ENCODE measurements at places on chromosomes 5 and 9. TPM values are rescaled to one million over a fixed set of nuclear protein-coding genes. Genes with fewer than 3 reads are reported as not detected.

GRCh38 chr5:132013711-132014110, 2.3 kb upstream of the ACSL6 start:
- no peak for DNase-seq

- no peak for DNase-seq
Measured at GRCh38 chr9:92292338-92293074, 991 bp downstream of the IARS1 start.

GRCh38 chr9:107932046-107932445, 442.5 kb upstream of the KLF4 start:
- DNase-seq, result no peak

GRCh38 chr9:83775932-83776331, 41.6 kb downstream of the GKAP1 start:
- DNase-seq, result no peak

DNA sequence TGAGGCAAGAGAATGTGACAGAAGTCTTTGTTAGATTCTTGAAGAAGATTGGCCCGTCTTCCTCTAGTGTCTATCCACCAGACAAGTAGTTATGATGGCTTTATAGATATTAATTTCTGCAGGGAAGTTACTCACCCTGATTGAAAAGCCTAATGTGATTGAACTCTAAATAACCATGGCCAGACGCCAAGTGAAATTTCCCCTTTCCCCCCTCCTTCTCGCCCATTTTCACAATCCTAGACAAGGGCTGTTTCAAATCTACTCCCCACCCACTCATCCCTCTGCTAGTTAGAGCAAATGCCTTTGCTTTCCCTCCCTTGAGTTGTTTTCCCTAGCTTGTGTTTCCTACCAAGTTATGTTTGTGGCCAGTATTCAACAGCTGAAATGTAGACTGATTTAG, 182.5 kb downstream of the TMEM167A start:
- no peak for DNase-seq

- DNase-seq, result no peak
Measured at GRCh38 chr9:109378316-109378715, 57.5 kb upstream of the EPB41L4B start.

DNA sequence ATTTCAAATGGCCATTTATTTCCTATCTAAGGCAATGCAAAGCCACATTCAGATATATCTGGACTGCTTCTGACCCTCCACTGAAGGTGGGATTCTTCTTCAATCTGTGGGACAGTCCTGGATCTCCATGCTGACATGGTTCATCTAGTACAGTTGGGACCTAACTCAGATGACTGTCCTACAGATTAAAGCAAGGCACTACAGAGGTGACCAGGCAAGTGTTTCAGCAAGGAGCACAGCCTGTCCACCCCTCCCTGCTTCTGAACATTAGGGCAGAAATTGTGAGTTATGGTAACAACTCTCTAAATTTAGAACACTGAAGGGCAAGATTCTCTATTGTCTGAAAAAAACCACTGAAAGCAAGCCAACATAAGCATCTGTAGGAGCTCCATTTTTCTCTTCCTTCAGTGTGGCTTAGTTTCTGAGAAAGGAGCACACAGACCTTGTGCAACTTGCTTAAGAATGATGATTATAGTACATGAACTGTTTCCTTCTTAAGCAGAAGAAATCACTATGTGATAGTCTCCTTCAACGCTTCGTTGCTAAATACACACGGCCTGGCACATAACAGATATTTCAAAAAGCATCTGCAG, 62.9 kb upstream of the BARX1 start:
- no peak for DNase-seq

- no peak for DNase-seq
Measured at GRCh38 chr5:33146881-33147280, 293.9 kb upstream of the TARS1 start.

DNA sequence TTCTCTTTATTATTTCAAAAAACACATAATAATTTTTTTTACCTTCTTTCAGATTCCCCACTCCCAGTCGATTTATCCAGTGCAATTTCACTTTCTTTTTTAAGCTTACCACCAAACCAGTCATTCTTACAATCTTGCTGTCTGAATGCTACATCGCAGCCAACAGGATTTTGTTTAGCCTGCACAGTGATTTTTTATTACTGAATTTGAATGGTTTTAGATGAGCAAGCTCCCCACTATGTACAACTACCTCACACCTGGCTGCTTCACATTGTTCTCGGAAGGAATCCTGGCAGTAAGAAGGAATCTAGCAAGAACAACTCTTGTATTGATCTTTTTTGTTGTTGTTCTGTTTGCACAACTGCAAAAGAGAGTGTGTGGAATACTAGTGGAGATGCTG, 668.1 kb upstream of the WWC1 start:
- DNase-seq, result no peak

GRCh38 chr9:84703793-84704192, 34.3 kb downstream of the NTRK2 start:
- no peak for DNase-seq

DNA sequence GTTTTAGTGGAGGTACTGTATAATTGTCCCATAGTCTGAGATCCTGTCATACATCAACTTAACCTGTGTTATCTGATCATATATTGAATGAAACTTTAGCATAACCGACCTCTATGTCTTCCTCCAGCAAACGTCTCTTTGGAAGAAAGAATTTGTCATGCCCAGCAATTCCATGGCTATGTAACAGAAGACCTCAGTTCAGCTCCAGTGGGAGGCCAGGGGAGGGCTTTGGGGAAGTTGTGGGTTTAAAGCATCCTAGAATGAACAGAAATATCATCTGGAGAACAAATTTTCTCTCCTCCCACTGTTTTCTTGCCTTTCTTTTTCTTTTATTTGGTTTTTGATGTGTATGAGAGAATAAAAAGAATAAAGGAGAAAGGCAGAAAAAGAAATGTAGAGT, 164.5 kb downstream of the GAS1 start:
- DNase-seq, result no peak

DNA sequence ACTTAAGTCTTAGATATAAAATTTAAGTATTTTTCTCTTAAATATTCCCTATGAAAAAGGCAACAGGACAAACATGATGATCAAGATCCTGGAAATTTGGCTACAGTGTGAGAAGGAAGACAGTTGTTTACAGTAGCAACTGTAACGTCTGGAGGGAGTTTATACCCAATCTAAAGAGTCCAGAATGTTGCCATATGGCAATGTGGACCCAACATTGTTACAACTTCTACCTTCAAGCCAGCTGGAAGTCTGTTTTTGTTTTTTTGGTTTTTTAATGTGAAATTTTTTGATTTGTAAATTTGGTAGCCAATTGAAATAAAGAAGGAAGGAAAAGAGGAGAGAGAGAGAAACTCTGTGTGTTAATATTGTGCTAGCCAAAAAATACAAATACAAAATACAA, 233.4 kb downstream of the CHSY3 start:
- DNase-seq, result no peak

DNA sequence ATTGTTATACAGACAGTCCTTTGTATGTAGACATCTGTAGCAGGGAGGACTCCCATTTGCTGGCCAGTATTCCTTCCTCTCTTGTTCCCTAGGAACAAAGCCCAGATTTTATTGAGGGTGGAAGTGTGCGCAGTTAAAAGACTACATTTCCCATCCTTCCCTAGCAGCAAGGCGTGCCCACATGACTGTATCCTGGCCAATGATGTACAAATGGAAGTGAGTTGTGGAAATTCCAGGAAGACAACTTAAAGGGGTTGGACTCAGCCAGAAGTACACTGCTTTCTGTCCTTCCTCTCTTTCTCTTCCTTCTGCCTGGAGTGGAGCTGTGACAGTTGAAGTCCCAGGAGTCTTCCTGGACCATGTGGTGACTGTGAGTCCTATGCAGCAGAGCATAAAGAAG, 89.0 kb downstream of the HRH2 start:
- DNase-seq, result no peak

GRCh38 chr5:127878174-127878750, 175.1 kb downstream of the CCDC192 start:
- peak; percentile 60 for DNase-seq

- no peak for DNase-seq
Measured at GRCh38 chr9:69283003-69283402, 42.0 kb upstream of the ENTREP1 start.

- DNase-seq, result no peak
Measured at GRCh38 chr5:93600409-93601070, 17.5 kb downstream of the NR2F1 start.

- no peak for DNase-seq
Measured at GRCh38 chr9:114348906-114349482, 19.3 kb downstream of the ORM2 start.

- no peak for DNase-seq
Measured at GRCh38 chr9:71665247-71665646, 103.1 kb downstream of the CEMIP2 start.

DNA sequence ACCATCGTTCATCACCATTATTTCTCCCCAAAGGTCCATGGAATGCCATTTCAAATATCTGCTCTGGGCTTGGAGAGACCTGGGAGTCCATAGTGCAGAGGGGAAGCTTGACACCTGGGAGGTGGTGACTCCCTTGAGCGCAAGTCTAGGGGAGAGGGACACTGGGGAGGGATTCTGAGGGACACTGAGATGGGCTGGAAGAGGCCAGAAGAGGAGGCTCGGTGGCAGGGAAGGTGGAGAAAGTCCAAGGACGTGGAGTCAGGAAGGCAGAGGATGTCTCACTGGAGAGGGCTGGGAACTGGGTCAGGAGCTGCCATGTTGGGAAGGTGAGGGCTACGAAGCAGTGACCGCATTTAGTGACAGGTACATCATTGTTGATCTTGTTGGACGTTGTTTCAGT, 160.3 kb upstream of the MVB12B start:
- DNase-seq, result no peak

DNA sequence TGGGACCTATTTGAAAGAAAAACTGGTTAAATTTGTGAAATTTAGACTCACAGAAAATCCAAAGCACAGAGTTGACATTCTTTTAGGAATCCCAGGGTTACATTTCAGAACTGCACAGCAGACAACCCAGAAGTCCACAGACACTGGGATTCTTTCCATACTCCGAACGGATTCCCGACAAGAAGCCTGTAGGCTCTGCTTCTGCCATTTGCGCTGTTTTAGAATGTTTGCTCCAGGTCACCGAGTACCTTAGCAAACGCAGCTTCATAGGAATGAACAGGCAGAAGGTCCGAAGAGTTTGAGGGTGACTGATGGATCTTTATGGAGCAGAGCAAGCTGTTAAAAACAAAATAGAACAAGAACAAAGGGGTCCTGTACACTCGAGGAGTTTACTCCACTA, 84.5 kb upstream of the NFIB start:
- DNase-seq, result no peak

GRCh38 chr9:71483436-71483835, 284.9 kb downstream of the CEMIP2 start:
- no peak for DNase-seq

GRCh38 chr5:28265877-28266276, 1227.5 kb upstream of the CDH9 start:
- DNase-seq, result no peak

DNA sequence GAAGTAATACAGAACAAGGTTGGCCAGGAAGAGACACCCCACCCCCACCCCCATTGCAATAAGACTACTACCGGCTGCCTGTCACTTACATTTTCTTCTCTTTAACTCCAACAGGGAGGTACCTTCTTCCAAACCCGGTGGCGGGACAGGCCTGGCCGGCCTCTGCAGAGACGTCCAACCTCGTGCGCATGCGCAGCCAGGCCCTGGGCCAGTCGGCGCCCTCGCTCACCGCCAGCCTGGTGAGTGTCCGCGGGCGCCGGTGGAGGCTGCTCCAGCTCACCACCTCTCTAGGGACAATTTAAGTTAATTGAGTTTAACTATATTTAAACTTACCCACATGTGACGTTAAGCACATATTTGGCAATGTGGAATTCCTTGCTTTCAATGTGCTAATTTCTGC, 192.4 kb downstream of the MAST4 start:
- DNase-seq, result peak; percentile 79

DNA sequence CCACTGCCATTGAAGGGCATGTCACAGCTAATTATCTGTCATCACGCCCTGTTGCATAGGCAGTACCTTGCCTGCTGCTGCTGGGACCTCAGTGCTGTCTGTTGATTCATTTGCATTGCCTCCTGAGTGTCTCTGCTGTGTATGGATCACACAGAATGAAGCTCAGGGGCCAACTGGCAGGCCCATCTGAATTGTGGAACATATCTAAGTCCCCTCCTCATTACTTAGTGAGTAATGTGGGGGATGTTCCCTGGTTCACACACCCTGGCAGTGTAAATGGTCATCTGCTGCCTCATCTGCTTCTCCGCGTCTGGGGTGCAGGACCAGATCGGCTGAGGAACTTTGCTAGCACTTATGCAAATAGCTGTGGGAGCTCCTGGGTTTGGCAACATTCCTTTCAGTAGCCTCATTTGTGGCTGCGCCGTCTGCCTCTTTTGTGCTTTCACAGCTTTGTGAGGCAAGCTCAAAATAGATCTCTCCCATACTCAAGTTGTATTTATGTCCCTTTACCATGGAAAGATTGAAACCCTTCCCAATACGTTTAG, 25.4 kb downstream of the TYRP1 start:
- peak; percentile 18 for DNase-seq

DNA sequence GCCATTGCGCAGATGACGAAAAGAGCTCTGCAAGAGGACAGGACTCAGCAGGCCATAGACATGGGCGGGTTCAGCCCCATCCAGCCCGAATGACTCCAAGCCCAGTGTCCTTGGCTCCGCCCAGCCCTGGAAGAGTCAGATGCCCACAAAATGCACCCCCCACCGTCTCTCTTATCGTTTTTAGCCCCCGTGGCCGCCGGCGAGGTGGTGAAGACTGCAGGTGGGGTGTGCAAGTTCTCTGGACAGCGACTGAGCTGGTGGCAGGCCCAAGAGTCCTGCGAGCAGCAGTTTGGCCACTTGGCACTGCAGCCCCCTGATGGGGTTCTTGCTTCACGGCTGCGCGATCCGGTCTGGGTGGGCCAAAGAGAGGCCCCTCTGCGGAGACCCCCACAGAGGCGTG, 2.1 kb downstream of the ADGRD2 start:
- DNase-seq, result peak; percentile 55

- DNase-seq, result no peak
Measured at GRCh38 chr5:56356836-56357160, 123.7 kb upstream of the ANKRD55 start.

Gene WNT8A
- total RNA-seq, result not detected

Gene LCN12
- total RNA-seq, result 2.3 TPM

Gene GRXCR2
- total RNA-seq, result not detected

Gene TMC1
- total RNA-seq, result not detected

Gene MARCOL
- not detected for total RNA-seq

Gene SLCO6A1
- not detected for total RNA-seq

Gene SVEP1
- total RNA-seq, result 25.4 TPM

Gene CCDC171
- 16.8 TPM for total RNA-seq

Gene FRMPD1
- 0.15 TPM for total RNA-seq

Gene AGXT2
- total RNA-seq, result not detected

Gene STPG3
- total RNA-seq, result not detected

Gene ANKRD18B
- not detected for total RNA-seq

Gene HSPA5
- 46.1 TPM for total RNA-seq

Gene DNAJC18
- total RNA-seq, result 5.6 TPM

Gene TCF7
- 7.4 TPM for total RNA-seq

Gene MSX2
- total RNA-seq, result not detected

Gene NUTM2F
- total RNA-seq, result not detected
